Stimulated activated CD4-positive, alpha-beta T cell treated with anti-CD3 and anti-CD28 coated beads, Interleukin-2, amount 100 ng/mL, for 24 hours (primary cell): ENCODE measurements at places on chromosomes 6 and 20.

DNA sequence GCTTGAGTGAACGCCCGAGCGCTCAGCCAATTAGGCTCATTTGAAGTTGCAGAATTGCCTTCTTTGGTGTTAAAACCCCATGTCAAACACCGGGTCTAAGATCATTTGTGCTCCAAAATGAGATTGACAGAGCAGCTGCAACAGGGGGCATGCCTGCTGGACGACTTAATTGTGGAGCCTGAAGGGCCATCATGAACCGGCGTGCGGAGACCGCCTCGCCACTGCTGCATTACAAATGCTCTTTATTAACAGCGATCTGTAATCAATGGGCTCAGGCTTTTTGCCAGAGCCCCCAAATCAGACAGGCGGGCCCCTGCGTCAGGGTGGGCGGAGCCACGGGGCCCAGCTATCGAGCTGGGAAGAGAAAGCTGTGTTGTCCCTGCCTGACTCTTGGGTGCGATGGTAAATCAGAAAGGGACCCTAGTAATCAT is 183.2 kb downstream of the SIM1 start:
- no peak for DNase-seq

- DNase-seq: no peak
Observed at GRCh38 chr20:60306551-60306950, 348.3 kb downstream of the CDH26 start.

- no peak for DNase-seq
Observed at GRCh38 chr6:44087623-44088022, 39.6 kb downstream of the MRPL14 start.

- DNase-seq: no peak
Observed at GRCh38 chr20:24194143-24194542, 205.6 kb upstream of the GGTLC1 start.

DNA sequence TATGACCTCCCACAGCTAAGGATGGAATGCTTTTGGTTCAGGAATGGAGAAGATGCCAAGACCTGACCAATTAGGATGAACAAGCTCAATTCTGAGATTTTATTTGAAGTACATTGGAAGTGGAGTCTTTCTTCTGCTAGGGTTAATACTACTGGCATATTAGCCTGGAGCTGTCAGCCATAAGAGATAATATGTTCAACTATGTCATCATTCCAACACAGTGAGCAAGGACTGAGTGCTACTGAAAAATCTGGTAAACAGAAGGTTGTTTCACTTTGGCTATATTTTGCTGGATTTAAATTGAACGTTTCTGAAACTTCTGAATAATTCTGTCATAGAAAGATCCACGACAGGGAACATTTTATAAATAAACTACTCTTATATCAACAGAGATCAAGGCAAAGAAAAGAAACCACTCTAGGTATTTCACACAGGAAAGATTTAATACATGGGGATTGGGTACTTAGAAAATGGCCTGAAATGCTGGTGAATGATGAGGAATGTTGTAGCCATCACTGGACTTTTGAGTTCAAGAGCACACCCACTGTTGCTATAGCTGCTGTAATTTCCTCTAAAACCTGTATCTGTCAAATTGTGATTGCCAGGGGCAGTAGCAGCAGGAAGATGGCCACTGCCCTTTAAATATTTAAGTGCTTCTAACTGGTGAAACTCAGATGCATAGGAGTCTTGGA is 200.5 kb downstream of the PLCB4 start:
- DNase-seq: no peak

GRCh38 chr6:119077643-119078375 is 655 bp downstream of the FAM184A start:
- DNase-seq: peak; percentile 64

- DNase-seq: no peak
Observed at GRCh38 chr6:31713991-31714684, 1.0 kb upstream of the LY6G6D start.

DNA sequence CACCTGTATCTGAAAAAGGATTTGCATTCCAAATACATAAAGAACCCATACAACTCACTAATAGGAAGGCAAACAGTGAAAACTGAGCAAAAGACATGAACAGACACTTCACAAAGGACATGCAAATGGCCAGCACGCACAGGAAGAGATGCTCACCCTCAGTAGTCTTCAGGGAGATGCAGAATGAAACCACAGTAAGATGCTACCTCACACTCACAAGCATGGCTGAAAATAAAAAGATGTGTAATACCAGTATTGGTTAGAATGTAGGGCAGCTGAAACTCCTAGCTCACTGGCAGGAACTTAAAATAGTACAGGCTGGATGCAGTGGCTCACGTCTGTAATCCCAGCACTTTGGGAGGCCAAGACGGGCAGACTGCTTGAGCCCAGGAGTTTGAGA is 64.6 kb downstream of the SNX5 start:
- DNase-seq: no peak

DNA sequence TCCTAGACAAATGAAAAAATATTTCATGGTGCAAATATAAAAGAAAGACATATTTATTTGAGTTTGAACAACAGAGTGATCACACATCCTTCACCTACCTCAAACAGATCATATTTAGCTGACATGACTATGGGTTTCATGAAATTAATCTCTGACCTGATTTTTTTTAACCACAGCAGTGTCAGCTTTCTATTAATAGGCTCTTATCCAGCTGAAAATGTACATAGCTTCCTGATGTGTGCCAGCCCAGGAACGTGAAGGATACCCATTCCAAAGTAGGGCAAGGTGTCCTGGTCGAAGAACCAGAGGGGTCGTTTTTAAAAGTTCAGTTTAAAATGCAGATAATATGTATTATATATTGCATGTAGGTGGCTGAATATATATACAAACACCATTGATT is 19.8 kb downstream of the TRDN start:
- no peak for DNase-seq

- DNase-seq: no peak
Observed at GRCh38 chr6:54865091-54865631, 18.6 kb downstream of the FAM83B start.

GRCh38 chr6:122072014-122072647 is 327.3 kb upstream of the HSF2 start:
- DNase-seq: no peak

- DNase-seq: no peak
Observed at GRCh38 chr20:5171790-5172164, 45.0 kb downstream of the CDS2 start.

DNA sequence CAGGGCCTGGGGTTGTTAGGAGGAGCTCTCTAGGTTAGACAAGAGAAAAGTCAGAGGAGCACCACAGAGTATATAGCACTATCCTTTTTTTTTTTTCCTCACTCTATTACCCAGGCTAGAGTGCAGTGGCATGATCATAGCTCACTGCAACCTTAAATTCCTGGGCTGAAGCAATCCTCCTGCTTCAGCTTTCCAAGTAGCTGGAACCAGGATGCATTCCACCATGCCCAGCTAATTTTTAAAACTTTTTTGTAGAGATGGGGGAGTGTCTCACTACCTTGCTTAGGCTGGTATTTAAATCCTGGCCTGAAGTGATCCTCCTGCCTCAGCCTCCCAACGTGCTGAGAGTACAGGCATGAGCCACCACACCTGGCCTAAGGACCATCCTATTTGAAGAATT is 19.3 kb upstream of the AKIRIN2 start:
- DNase-seq: no peak

DNA sequence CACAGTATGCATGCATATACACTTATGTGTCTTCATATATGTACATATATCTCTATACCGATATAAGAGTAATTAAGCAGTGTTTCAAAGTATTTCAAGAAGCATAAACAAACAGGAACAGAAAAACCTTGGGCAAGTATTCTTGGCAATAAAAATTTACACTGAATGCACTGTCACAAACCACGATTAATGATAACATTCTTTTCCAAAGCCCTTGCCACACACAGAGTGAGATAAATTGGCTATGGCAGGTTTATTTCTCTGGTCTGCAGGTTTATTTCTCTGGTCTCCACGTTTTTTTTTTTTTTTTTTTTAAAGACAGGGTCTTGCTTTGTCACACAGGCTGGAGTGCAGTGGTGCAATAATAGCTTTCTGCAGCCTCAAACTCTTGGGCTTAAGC is 73.0 kb downstream of the PPP1R3G start:
- no peak for DNase-seq

DNA sequence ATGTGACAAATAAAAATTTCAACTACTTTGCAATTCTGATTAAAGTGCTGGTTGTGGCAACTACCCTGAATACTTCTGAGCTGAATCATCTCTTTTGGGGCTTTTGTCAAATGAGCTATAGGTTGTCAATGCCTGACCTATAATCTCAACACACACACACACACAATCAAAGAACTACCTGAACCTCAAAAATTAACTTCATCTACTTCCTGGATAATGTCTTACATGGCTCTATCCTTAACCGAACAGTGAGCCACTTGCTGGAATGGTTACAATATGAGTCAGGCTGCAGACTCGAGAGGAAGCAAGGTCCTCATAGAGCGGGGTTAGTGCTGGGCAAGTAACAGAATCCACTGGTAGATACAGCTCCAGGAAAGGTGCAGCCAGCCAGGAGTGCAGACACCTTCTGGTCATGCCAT is 70.6 kb upstream of the DST start:
- no peak for DNase-seq

DNA sequence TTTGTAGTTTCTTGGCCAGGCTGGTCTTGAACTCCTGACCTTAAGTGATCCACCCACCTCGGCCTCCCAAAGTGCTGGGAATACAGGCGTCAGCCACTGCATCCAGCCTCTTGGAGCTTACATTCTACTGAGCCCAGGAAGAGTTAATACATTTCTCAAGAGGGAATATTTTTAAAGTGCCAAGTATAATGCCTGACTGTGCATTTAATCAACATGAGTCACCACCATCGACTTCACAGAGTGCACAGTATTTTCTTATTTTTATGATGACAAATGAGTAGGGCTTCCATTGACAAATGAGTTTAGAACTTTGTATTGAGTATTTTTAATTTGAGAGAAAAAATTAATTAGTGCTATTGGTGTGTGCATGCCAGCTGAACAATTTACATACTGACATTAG is 72.2 kb downstream of the SASH1 start:
- DNase-seq: no peak
